ENCODE measurements at places on chromosomes 1 and 21.

GRCh38 chr21:33619726-33620125 is 21.8 kb downstream of the CRYZL1 start:
- DNase-seq = no peak

GRCh38 chr1:32100359-32100758 is 7.5 kb upstream of the KPNA6 start:
- no peak for DNase-seq

DNA sequence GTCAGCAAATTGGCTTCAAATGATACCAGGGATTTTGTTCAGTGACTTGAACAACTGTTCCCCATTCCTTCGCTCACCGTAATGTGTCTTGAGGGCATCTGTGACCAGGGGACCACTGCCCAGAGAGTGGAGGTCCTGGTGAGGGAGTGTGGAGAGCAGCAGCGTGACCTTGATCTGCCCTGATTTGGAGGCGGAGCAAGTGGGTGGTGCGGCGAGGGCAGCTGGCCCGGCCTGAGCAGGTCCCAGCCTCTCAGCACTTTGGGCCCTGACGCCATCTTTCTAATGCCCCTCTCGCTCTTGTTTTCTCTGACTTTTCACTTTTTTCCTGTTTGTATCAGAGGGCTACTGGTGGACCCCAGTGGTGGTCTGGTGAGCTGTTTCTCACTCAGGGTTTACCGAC is 31.1 kb downstream of the DIP2A start:
- DNase-seq = no peak

DNA sequence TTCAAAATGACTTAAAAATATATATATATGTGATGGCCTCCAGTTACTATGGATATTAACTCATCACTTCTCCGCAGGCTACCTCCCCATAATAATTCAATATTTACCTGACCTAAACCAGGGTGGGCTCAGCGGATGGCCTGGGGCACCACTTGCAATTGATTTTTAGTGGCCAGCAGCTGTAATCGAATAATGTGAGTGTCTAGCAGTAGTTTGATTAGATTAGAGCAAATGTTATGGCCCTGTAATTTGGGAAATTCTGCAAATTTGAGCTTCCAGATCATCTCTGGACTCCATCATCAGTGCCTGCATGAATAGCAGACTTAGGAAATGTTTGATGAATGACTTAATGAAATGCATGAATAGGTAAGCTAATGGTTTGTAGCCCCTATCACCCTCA is 14.7 kb downstream of the SUSD4 start:
- no peak for DNase-seq

DNA sequence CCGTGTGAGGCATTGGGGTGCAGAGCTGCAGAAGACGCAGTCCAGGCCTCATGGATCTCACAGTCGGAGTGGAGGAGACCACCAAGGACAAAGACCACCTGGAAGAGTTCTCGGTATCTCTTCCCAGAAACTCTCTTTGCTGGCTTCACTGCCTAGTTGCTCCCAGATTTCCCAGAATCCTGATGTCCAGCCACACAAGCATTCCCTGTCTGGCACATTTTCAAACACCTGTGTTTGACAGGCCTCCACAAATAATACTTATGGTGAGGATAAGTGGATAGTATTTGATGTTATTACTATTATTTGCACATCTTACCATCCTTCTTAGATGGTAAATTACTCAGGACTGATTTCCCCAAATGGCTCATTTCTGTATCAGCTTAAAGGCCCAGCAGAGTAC is 27.7 kb upstream of the KANK4 start:
- no peak for DNase-seq

- DNase-seq = no peak
Observed at GRCh38 chr1:3327389-3327702, 127.1 kb upstream of the ARHGEF16 start.

- DNase-seq = no peak
Observed at GRCh38 chr1:27316860-27317259, 5.1 kb upstream of the TMEM222 start.

DNA sequence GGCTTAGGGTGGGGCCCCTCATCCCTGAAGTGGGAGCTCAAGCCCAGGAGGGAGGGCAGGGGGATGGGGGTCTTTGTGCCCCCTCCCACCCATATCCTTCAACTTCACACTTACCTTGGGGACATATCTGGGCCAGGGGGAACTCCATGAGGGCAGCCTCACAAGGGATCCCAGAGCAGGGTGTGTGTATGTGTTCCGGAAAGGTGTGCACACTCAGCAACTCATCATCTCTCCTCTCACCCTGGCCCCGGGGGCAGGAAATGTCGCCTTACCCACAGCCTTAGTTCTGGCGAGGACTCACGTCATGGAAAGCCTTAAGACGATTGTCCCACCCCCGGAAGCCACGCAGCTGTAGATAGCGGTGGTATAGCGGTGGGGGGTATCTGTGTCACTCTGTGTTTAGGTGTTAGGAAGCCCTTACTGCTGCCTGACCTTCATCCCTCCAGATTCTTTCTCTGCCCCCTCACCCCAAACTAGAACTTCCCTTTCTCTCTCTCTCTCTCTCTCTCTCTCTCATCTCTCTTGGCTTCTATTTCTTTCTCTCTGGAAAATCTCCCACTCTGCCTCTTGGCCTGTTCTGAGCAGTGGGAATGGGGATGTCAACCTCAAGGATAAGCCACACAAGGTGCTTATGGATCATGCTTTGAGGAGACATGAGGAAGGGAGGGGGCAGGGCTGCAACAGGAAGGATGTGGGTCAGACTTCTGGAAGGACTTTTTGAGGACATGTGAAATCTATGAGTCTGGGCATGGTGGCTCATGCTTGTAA is at the start of gene SH2D2A:
SH2D2A (minus strand) TSS at position 288 of the 768 bp plus-strand sequence; CDS start at position 148, 140 bp downstream.
- DNase-seq = peak; percentile 8

All from AG10803 (cell line).